ENCODE measurements at places on chromosomes 12 and 14. TPM values are rescaled to one million over a fixed set of nuclear protein-coding genes. Genes with fewer than 3 reads are reported as not detected.
A peak's percentile ranks its signal among the peaks of the same experiment; 100 is the strongest.

GRCh38 chr14:61837336-61838229 lies 75.4 kb downstream of the SNAPC1 start:
- DNase-seq: peak; percentile 76

DNA sequence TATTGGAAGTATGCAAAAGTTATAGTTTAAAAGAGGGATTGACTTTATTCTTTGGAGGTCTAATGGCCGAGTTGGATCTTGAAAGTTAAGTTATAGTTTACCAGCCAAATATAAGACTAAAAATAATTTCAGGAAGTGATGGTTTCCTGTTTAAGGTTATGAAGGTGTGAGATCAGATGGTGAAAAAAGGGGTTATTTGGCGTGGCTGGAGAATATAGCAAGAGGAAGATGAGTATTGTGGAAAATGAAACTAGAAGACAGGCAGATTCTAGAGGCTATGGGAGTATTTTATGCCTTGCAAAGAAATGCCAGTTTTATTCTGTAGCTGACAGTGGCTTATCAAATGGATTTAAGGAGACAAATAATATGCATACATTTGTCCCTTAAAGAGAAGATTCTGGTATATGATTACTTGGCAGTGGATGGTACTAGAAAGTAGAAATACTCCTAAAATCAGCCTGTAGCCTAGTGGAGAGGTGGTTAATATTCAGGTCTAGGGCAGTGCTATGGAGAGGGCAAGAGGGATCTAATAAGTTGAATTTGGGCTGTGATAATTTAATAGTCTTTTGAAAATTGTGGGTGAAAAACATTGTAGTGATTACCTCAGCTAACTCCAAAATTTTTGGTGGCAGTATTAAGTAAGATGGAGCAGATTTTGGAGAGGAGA lies 1091.8 kb upstream of the ATXN7L3B start:
- no peak for DNase-seq

- DNase-seq: no peak
These were observed 2.2 kb downstream of the TEDC1 start for GRCh38 chr14:105492971-105493871.

DNA sequence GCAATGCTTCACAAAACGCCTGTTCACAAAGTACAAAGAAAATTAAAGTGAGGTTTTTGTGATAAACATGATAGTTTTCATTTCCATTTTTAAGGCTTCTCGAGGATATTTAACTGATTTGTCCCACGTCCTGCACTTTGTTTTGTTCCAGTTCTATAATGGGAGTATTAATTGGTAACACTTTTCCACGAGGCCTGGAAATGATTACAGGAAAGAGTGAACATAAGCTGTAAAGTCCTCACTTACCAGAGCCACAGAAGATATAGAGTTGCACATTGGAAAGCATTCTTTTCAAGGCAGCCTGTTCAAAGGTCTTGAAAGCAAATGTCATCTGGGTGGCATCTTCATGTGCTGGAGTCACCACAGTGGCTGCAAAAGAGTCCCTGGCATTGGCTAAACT lies 1236.6 kb downstream of the BCL11B start:
- no peak for DNase-seq

DNA sequence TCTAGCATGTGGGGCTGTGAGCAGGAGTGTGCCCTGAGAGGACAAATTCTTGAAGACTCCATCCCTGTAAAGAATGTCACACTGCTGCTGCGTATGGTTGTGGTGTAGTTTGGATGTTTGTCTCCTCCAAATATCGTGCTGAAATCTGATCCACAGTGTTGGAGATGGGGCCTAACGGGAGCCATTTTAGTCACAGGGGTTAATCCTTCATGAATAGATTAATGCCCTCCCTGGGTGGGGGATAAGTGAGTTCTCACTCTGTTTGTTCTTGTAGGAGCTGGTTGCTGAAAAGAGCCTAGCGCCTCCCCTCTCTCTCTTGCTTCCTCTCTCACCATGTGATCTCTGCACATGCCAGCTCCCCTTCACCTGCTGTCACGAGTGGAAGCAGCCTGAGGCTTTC lies 94.5 kb upstream of the VASH1 start:
- DNase-seq: no peak

DNA sequence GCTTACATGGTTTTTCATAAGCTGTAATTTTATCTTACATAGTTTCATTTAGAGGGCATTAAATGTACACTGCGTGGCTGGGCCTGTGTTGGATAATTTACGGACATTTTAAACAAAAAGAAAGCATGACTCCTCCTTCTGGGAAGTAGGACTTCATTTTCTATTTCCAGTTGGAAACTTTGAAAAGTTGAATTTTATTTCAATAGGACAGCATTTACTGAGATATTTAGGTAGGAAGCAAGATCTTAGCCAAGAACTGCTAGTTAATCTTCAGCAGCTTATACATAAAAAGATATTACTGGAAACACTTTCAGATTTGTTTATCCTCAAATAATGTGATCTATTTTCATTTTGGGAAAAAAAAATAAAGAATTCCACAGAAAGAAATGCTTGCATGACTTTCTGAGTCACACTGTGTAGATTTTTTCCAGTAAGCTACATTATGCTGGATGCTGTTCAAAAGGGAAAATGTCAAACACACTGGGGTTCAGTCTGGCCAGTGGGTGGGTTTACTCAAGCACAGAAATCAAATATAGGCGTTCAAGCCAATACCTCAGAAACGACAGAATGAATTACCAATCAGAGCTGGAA lies 239.4 kb upstream of the KRR1 start:
- no peak for DNase-seq

TAS2R43 gene
- 6.1 TPM for total RNA-seq

SPIC gene
- not detected for total RNA-seq

NOC4L gene
- total RNA-seq: 10.1 TPM

ZNF410 gene
- total RNA-seq: 47.8 TPM

Measured in breast epithelium (tissue), 4 donors.